Stimulated activated CD8-positive, alpha-beta memory T cell treated with anti-CD3 and anti-CD28 coated beads, Interleukin-15, amount 100 ng/mL, for 24 hours (primary cell): ENCODE measurements at places on chromosomes 16 and 17.
A peak's percentile ranks its signal among the peaks of the same experiment; 100 is the strongest.

DNA sequence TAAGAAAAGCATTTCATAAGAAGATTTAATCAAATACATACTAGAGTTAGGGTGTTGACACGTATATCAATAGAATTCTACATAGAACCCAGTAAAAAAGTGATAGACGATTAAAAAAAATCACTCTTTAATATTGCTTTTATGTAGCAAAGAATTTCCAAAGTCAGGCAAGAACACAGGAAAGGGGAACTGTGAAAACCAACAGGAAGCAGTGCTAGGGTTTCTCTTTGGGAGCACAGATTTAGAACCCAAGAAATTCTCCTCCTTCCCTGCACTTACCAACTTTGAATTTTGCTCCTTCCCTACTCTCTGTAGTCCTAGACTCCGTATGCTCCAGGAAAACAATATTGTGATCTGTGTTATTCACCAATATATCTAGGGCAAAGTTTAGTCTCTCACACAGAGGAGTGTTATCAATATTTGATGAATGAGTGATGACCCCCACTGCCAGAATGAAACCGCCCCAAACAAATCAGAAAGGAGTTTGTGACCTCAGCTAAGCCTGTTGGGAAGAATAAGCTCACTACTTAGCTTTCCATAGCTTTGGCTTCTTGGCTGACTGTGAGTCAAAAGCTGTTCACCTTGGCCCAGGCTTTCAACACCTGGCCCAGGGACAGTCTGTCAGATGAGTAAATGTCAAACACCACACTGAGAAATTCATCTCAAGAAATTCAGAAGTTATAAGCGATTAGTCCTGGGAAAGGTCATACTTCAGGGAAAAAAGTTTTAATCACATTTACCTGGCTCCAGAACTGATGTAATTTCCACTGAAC, 8.6 kb downstream of the RFWD3 start:
- DNase-seq: no peak

- no peak for DNase-seq
Observed at GRCh38 chr16:17277981-17278381, 192.8 kb downstream of the XYLT1 start.

DNA sequence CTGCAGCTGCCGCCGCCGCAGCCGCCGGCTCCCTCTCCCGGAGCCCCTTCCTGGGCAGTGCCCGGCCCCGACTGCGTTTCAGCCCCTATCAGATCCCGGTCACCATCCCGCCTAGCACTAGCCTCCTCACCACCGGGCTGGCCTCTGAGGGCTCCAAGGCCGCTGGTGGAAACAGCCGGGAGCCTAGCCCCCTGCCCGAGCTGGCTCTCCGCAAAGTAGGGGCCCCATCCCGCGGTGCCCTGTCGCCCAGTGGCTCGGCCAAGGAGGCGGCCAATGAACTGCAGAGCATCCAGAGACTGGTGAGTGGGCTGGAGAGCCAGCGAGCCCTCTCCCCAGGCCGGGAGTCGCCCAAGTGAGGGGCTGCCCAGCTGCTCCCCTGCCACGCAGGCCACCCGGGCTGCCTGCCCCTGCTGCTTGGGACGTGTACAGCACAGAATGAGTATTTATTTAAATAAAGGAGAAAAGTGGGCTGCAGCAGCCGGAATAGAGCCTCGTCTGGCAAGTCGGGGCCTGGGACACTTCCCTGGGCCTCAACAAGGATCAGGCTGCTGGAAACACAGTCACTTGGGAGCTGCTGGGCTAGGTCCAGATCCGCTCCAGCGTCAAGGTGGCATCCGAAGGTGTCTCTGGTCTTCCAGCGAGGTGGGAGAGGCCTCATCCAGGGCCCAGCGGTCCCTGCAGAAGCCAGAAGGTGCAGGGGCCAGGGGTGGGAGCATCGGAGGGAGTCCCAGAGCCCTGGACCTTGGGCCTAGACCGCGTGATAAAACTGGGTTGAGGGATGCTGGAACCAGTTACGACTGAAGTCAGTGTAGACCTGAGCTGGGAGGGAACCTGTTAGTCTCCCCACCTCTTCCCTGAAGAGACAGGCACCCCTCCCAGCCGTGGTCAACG, 8.8 kb downstream of the TBX2 start:
- no peak for DNase-seq

- DNase-seq: peak; percentile 2
Observed at GRCh38 chr17:59154292-59154720, 680 bp downstream of the SKA2 start.

GRCh38 chr16:20865420-20866131, 34.6 kb downstream of the DCUN1D3 start:
- no peak for DNase-seq

DNA sequence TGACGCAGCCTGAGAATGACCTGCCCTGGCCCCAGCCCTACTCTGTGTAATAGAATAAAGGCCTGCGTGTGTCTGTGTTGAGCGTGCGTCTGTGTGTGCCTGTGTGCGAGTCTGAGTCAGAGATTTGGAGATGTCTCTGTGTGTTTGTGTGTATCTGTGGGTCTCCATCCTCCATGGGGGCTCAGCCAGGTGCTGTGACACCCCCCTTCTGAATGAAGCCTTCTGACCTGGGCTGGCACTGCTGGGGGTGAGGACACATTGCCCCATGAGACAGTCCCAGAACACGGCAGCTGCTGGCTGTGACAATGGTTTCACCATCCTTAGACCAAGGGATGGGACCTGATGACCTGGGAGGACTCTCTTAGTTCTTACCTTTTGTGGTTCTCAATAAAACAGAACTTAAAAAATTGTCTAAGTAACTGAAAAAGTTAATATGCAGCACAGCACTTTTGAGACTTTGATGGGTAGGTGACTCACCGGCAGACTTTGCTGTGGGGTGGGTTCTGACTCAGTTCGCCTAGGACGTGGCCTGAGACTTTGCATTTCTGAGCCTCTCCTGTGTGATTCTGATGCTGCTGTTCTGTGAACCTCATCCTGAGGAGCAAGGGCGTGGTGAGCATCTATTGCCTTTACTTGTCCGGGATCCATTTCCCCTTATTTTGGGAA, 5.7 kb downstream of the LAT start:
- no peak for DNase-seq

DNA sequence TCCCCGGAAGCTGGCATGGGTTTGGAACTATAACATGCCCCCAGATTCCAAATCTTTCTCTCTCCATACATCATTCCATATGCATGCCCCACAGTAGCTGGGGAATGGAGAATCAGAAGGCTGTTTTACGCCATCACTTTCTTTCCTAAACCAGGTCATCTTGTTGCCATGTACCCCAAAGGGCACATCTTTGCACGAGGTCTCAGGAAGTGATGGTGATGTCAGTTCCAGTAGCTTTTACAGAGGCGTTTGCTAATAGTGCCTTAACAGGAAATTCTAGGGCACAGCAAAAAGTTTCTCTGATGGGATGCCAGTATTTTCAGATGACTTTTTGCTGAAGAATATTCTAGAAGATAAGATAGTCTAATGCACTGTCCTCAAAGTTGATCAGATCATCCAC, 241.5 kb downstream of the MAF start:
- no peak for DNase-seq

- DNase-seq: no peak
Observed at GRCh38 chr17:9298135-9298534, 276.8 kb downstream of the NTN1 start.
